ENCODE measurements at places on chromosomes 1 and 21. TPM values are rescaled to one million over a fixed set of nuclear protein-coding genes. Genes with fewer than 3 reads are reported as not detected.

C1orf74 gene
- 4.1 TPM for total RNA-seq

HOOK1 gene
- not detected for total RNA-seq

HAO2 gene
- total RNA-seq = not detected

SDC3 gene
- total RNA-seq = 4.5 TPM

IL23R gene
- not detected for total RNA-seq

OLFML2B gene
- 0.32 TPM for total RNA-seq

TEKT2 gene
- total RNA-seq = 0.15 TPM

RABIF gene
- total RNA-seq = 5.8 TPM

SPATA45 gene
- total RNA-seq = not detected

CD1C gene
- not detected for total RNA-seq

OVAAL gene
- total RNA-seq = not detected

ATP1A2 gene
- total RNA-seq = not detected

PRAMEF4 gene
- total RNA-seq = not detected

SYT11 gene
- 29.9 TPM for total RNA-seq

RGS18 gene
- not detected for total RNA-seq

TLR5 gene
- total RNA-seq = 0.32 TPM

CCDC185 gene
- not detected for total RNA-seq

CFAP141 gene
- not detected for total RNA-seq

AIRE gene
- total RNA-seq = under 0.01 TPM

UCK2 gene
- total RNA-seq = 121 TPM
